ENCODE measurements at places on chromosomes 1 and 21.

DNA sequence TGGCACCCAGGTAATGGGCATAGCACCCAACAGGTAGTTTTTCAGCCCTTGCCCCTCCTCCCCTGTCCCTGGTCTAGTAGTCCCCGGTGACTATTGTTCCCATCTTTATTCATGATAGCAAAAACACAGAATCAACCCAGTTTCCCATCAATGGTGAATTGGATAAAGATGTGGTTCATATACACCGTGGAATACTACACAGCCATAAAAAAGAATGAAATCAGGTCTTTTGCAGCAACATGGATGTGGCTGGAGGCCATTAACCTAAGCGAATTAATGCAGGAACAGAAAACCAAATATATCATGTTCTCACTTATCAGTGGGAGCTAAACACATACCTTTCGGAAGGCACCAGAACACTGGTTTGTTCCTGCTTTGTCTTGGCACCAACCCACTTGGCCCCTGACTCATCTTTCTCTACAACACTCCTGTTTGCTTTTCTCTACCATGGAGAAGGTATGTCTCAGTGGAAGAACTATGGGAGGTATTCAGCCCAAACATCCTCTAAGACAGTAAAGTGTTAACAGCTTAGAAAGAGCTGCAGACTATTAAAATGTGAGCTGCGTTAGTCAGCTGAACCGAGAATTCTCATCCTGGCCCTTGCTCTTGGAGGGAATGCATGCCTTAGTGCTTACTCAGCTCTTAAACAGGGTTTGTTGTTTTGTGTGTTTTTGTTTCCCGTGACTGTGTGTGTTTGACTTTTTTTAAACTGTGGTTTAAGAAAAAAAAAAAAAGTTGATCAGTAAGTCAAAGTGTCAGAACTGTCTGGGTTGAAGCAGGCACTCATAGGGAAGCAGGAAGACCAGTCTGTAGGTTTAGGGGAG lies 203.0 kb downstream of the TOMM20 start:
- DNase-seq, result no peak

GRCh38 chr1:3599286-3599811 lies 12.0 kb downstream of the MEGF6 start:
- DNase-seq, result no peak

GRCh38 chr1:30378991-30379581 lies 344.3 kb downstream of the MATN1 start:
- peak; percentile 59 for DNase-seq

- no peak for DNase-seq
These were observed 288.6 kb upstream of the USP24 start for GRCh38 chr1:55503663-55504305.

DNA sequence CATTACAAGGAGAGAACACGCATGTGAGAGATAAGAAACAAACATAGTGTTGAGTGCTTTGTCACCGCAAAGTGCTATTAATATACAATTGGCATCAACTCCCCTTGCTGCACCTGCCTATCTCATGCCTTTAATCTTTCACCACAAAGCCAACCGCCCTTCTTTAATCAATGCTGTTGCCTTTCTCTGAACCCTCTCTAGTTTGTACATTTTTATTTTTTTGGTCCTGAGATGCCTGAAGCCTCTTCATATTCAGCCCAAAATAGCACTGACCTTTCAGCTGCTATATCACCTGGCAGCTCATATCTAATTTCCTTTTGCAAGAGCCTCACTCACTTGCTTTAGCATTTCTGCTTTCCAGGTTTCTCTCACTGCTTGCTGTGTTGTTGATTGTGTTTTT lies 504.7 kb downstream of the NUF2 start:
- no peak for DNase-seq

- DNase-seq, result no peak
These were observed 26.8 kb upstream of the RNF19B start for GRCh38 chr1:32991386-32991785.

- DNase-seq, result no peak
These were observed 141.2 kb downstream of the FGGY start for GRCh38 chr1:59438058-59438560.

DNA sequence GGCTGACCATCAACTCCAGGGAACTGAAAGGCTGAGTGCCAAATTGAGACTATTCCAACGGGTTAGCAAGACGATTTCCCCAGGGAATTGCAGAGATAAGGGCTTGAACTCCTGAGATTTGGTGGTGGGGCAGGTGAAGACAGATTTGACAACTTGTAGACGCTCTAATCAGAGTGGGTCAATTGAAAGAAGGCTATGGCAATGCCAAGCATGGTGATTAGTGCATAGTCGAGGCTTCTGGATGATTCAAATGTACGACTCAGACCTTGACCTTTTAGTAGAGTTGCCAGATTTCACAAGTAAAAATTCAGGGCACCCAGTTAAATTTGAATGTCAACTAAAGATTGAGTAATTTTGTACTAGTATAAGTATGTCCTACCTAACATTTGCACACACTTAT lies 302.1 kb upstream of the SPAG17 start:
- DNase-seq, result no peak

DNA sequence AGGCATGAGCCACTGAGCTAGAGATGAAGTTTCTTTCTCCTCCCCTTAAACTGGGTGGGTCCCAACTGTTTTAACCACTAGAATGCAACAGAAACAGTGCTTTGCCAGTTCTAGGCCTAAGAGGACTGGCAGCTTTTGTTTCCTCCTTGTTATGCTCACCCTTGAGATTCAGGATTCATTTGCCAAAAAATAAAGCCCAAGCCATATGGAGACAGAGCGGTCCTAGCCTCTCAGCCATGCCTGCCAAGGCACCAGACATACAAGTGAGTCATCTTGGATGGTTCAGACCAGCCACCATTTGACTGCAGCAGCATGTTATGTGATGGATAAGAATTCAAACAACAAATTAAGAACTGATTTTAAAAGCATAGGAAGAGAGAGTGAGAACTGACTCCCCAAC lies 38.1 kb upstream of the STUM start:
- no peak for DNase-seq
